ENCODE measurements at places on chromosomes 3 and 15. TPM values are rescaled to one million over a fixed set of nuclear protein-coding genes. Genes with fewer than 3 reads are reported as not detected.

DNA sequence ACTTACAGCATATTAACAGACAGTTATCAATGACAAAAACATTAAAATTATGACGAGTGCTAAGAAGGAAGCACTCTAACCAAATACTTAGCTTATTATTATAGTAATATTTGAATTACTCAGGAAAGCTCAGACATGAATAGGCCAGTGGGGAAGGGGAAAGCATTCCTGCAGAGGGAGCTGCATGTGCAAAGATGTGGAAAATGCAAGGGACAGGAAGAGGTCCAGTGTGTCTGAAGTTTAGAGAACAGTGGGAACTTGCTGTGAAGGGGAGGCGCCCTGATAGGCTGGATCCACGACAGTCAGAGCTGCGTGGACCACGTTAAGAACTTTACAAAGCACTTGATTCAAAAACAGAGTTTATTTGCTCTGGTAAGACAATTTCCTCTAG, 1.2 kb upstream of the SPICE1 start:
- H3K27ac ChIP-seq: peak overlapping the region; percentile 78
- no peaks in the 10 kb centered on the region for H3K36me3 ChIP-seq
- no peaks in the 10 kb centered on the region for H3K27me3 ChIP-seq
- H3K4me3 ChIP-seq: peak overlapping the region; percentile 66
- DNase-seq: peak; percentile 44
- H3K4me1 ChIP-seq: peaks cover 28% of the 10 kb centered on the region

DNA sequence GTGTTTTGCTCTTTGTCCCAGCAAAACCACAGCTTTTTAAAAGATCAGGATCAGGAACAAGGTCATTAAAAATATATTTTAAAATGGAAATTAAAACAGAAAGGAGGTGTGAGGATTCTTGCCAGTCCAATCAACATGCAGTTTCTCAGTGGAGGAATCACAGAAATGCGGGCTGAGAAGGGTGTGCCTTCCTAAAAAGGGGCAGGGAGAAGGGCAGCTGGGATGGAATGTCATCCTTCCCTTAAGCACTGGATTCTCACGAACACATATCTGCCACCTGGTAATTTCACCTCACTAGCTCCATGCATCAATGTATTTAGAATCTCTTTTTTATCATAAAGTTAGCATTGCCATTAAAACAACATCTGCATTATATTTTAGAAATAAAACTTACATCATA, 21.4 kb downstream of the ABI3BP start:
- no peaks in the 10 kb centered on the region for H3K27me3 ChIP-seq
- no peak overlapping the region for H3K27ac ChIP-seq
- no peak overlapping the region for H3K4me3 ChIP-seq
- no peak for DNase-seq

- no peaks in the 10 kb centered on the region for H3K27me3 ChIP-seq
- DNase-seq: no peak
- no peak overlapping the region for H3K4me3 ChIP-seq
Measured at GRCh38 chr3:197338586-197338985, 40.2 kb upstream of the DLG1 start.

GRCh38 chr3:156685752-156686151, 11.4 kb downstream of the TIPARP start:
- H3K27ac ChIP-seq: no peak overlapping the region
- peaks cover 2% of the 10 kb centered on the region for H3K36me3 ChIP-seq
- H3K4me1 ChIP-seq: peaks cover 52% of the 10 kb centered on the region
- DNase-seq: no peak

DNA sequence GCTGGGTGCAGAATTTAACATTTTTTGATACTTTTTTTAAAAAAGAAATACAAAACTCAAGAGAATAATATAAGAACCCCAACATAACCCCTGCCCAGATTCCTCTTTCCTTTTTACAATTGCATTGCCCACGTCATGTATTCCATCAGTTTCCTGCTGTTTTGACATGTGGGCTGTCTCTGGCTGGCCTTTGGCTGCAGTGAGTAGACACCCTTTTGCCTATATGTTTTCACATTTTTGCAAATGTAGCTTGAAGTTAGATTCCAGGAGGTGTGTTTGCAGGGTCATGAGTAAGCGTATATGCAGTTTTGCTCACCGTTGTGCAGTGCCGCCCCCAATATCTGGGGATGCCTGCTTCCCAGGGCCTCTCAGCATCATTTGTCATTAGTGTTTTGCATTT, 28.0 kb upstream of the ATP10A start:
- H3K4me3 ChIP-seq: no peak overlapping the region
- DNase-seq: no peak
- no peaks in the 10 kb centered on the region for H3K27me3 ChIP-seq

DNA sequence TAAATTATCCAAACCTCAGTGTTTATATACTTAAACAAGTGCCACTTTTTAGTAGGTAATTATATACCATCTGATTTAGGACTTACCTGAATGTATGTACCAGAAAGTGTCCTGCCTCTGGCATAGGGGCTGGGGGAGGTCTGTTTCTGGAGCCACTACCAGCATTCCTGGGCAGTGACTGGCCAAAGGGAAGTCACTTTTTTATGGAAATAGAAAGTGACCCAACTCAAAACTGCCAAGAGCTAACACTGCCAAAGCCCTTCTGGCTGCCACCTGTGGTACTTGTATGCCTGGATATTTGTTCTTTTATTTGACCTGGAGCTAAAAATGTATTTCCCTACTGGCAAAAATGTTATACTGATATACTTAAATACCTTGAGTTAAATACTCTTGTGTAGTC, 42.7 kb downstream of the ESYT3 start:
- no peaks in the 10 kb centered on the region for H3K27me3 ChIP-seq
- no peaks in the 10 kb centered on the region for H3K4me1 ChIP-seq
- H3K36me3 ChIP-seq: no peaks in the 10 kb centered on the region
- H3K27ac ChIP-seq: no peak overlapping the region
- no peak for DNase-seq
- no peak overlapping the region for H3K4me3 ChIP-seq

DNA sequence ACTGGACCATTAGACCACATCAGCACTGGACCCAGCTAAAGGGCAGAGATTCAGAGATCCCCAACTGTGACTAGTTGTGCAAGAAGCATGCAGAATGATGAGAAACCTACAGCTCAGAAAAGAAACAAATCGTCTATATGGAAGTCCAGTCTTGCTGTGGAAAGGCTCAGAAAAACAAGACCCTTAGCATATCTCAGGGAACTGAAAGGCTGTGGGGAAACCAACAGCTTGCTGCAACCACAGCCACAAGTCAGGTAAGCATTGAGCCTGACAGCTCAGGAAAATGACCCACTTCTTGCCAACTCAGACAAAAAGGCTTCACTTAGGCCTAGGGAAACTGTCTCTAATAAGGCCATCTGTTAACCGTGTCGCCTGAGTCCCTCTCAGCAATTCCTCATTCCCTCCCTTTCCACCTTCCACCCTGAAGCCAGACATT, 145.6 kb downstream of the LSAMP start:
- no peaks in the 10 kb centered on the region for H3K36me3 ChIP-seq
- no peak overlapping the region for H3K4me3 ChIP-seq
- no peak for DNase-seq
- H3K4me1 ChIP-seq: no peaks in the 10 kb centered on the region

DNA sequence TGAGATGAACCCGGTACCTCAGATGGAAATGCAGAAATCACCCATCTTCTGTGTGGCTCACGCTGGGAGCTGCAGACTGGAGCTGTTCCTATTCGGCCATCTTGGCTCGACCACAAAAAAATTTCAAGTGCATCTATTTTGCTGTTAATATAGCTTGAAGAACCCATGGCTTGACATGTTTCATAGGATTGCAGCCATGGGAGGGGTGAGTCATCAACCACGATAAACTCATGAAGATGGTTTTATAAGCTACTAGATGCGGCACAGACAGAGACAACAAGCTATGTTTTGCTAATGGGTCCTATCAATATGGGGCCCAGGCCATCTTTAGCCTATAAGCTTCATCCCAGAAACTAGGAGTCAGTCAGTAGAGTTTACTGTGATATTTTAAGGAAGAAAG, 100.4 kb upstream of the PHLDB2 start:
- H3K4me1 ChIP-seq: peaks cover 20% of the 10 kb centered on the region
- no peaks in the 10 kb centered on the region for H3K36me3 ChIP-seq
- H3K27me3 ChIP-seq: no peaks in the 10 kb centered on the region
- no peak for DNase-seq

DNA sequence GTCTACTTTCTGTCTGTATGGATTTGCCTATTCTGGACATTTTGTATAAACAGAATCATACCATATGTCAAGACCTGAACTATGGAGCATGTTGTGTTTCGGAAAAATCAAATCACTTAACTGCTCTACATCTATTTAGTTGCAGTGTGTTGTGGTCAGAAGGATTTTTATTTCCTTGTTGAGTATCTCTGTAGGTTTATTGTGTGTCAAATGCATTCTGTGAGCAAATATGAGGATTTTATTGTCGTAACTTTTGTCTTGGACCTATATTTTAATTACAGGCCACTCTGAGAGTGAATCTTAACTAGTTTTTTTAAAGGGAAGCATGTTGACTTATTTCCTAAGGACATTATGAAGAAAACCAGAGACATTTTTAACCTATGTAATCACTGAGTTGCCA, 84.6 kb upstream of the MYZAP start:
- peaks cover 45% of the 10 kb centered on the region for H3K4me1 ChIP-seq
- no peaks in the 10 kb centered on the region for H3K36me3 ChIP-seq
- H3K4me3 ChIP-seq: no peak overlapping the region
- H3K27ac ChIP-seq: no peak overlapping the region
- no peaks in the 10 kb centered on the region for H3K27me3 ChIP-seq

GRCh38 chr15:53549697-53550305, 209.7 kb downstream of the WDR72 start:
- H3K4me1 ChIP-seq: peaks cover 25% of the 10 kb centered on the region
- H3K4me3 ChIP-seq: no peak overlapping the region
- H3K27ac ChIP-seq: no peak overlapping the region
- H3K36me3 ChIP-seq: no peaks in the 10 kb centered on the region
- H3K27me3 ChIP-seq: no peaks in the 10 kb centered on the region

- H3K27ac ChIP-seq: peak overlapping the region; percentile 98
- peak; percentile 77 for DNase-seq
- no peaks in the 10 kb centered on the region for H3K27me3 ChIP-seq
- H3K4me3 ChIP-seq: peak overlapping the region; percentile 72
Measured at GRCh38 chr3:119240101-119240590, 532 bp downstream of the B4GALT4 start.

- peaks cover 24% of the 10 kb centered on the region for H3K36me3 ChIP-seq
- H3K4me3 ChIP-seq: peak overlapping the region; percentile 87
- DNase-seq: no peak
- H3K27me3 ChIP-seq: no peaks in the 10 kb centered on the region
- H3K27ac ChIP-seq: peak overlapping the region; percentile 53
Measured at GRCh38 chr3:128487538-128487812, 5.5 kb downstream of the GATA2 start.

C15orf39 gene
- total RNA-seq: 13.5 TPM

FSD2 gene
- not detected for total RNA-seq

MITF gene
- 0.38 TPM for total RNA-seq

CMSS1 gene
- total RNA-seq: 48.7 TPM

DUOXA2 gene
- total RNA-seq: not detected
